Stimulated activated CD8-positive, alpha-beta memory T cell treated with anti-CD3 and anti-CD28 coated beads, Interleukin-4, amount 100 ng/mL, for 4 hours (primary cell): ENCODE measurements at places on chromosomes 2 and 18.

- DNase-seq, result no peak
Measured at GRCh38 chr2:63057249-63058143, 6.9 kb downstream of the OTX1 start.

DNA sequence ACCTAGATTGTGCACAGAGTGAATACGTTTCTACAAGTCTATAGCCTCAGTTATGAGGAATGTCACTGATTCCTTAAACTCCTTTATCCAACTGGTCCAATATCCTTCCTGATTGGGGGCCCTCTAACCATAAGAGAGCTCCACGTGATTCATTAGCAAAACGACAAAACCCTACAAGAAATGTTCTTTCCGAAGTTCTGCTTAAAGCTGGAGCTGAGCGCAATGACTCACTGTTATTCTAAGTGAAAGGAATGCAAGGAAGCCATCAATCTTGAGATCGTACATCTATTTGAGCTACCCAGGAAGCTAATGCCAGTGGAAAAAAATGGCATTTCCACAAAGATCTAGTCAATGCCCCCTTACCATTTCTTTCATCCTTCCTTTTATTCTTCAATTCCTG, 354.9 kb upstream of the CDH20 start:
- no peak for DNase-seq

DNA sequence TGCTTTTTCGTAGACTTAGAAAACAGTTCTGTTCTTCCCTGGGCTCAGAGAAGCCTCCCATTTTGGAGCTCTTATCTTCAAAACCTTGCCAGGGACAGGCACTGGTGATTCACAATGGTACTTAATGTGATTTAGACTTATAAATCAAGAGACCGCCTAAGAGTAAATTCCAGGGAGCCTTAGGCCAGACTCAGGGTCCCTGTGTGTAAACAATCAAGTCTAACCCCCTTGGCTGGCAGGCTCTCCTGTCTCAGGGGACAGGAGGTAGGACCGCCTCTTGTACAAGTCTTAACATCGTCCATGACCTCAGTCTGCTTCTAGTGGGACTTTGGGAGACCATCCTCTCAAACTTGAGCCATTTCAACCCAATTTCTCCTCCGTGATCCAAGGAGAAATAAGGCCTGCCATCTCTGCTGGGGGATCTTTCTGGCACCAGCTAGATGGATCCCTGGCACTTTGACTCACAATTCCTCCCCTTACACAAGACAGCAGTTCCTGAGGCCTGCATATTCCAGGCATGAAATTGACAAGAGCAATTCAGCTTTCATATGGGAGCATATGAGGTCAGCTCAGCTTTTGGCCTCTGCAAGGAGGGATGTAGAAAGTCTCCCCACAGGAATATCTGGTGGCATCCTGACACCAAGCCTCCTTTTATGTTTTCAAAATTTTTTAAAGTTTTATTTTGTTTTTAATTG, 487.0 kb downstream of the TNS1 start:
- no peak for DNase-seq

DNA sequence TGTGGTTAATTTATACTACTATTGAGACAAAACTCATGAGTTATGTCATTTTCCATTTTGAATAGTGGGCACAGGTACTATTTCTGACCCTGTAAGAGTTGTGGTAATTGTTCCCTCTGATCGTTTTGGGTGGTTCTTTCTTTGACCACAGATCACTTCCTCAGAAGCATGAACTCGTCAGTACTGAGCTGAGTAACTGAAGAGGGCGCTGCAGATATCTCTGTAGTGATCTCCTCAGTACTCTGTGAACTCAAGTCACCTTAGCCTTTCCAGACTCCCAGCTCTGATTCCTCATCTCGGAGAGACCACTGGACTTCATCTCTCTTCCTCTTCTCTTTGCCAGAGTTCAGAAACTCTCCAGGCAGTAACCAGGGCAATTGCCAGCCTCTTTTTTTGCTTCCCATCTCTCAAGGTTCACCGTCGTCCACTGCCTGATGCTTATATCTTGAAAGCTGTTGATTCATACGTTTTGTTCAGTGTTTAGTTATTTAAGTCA, 9.4 kb upstream of the IL1RL1 start:
- peak; percentile 8 for DNase-seq

GRCh38 chr18:47403949-47404348, 152.5 kb upstream of the SKOR2 start:
- DNase-seq, result no peak

- no peak for DNase-seq
Measured at GRCh38 chr2:61272421-61273070, 110.6 kb downstream of the C2orf74 start.

DNA sequence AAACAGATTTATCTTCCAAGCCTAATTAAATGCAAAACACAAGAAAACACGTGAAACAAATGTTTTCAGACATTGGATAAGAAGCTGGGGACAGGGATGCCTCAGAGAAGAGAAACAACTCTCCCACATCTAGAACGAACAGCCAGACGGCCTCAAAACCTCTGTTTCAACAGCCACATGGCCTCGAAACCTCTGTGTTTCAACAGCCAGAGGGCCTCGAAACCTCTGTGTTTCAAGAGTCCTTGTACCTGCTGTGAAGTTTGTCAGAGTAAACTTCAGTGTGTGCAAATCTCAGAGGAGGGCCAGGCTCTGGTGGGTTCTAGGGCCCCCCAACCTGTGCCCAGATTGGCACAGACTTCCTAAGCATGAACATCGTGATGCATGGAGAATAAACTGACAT, 43.3 kb upstream of the NFATC1 start:
- no peak for DNase-seq

DNA sequence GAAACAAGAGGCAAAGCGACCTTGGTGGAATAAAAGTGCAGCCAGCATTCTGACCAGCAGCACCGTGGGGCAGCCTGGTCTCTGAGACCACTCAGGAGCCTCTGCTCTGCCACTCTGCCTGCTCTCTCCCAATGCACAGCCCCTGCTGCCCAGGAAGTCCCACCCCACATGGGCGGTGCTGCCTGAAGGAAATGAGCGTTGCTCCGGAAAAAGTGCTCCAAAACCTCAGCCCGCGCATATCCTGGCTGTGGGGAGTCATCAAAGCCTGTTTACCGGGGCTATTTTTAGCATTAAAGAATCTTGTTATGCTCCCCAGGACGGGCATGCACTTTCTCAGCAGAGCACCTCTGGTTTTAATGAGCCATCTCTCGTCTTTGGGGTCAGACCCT, 54.5 kb downstream of the EPAS1 start:
- DNase-seq, result peak; percentile 36

- DNase-seq, result no peak
Measured at GRCh38 chr18:78526275-78526674, 453.3 kb upstream of the SALL3 start.

- DNase-seq, result no peak
Measured at GRCh38 chr18:12393998-12394397, 13.7 kb upstream of the PRELID3A start.

GRCh38 chr18:1797235-1797634, 774.1 kb downstream of the METTL4 start:
- no peak for DNase-seq

DNA sequence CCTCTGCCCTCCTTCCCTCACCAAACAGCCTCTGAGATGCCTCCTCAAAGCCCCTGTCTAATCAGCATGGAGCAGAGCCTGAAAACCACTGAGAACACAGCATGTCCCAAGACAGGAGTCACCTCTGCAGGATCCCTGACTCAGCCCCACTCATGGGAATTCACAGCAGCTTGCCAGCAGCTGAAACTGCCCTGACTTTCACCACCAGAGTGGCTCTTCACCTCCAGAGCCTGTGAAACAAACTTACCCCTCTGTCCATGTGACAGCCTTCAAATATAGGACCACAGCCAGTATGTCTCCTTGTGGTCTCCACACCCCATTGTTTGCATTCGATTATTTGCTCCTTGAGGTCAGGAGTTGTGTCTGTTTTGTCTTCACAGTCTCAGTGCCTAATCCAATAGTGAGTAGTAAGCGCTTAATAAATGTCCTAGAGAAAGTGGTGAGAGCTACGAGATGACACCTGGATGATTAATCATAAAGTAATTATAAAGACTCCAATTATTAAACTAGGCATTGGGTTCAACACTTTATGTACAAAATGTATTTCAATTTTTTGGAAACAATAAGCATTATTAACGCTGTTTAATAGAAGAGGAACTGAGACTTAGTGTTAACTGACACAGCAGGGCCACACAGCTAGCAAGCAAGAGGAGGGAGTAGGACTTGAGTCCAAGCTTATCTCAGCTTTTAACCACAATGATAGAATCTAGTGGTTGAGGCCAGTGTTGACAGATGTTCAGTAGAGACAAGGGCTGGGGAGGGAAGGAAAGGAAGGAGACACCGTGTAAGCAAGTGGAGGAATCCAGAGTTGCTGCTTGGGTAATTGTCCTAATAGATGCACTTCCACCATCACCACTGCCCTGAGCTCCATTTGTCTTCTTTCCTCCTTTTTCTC, 358.7 kb upstream of the TNP1 start:
- DNase-seq, result no peak

GRCh38 chr2:215280326-215280725, 31.5 kb upstream of the ATIC start:
- no peak for DNase-seq

DNA sequence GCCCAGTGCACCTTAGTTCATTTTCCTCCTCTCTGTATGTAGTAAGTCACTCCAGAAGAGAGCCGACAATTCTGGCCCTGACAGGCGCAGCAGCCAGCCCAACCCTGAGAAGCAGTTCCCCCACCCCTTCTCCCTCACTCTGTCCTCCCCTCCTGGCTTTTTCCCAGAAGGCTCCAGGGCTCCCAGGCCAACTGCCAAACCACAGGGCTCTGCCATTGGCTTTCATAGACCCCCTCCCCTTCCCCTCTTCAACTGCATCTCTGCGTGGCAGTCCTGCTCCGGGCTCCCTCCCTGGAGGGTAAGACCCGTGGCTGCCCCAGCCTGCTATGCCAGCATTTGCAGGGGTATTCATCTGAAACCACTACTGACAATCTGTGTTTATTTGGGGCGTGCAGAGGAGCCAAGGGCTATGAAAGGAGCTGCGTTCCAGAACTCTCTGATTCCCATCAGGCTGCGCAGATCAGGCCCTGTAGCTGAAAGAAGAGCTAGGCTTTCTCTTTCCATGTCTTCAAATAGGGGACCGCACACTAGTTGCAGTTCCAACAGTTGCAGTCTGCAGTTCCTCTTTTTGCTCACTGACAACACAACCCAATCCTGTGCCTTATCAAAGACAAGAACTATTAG, 388.6 kb upstream of the TNP1 start:
- DNase-seq, result no peak

GRCh38 chr2:25232248-25232825, 64.0 kb upstream of the POMC start:
- no peak for DNase-seq

DNA sequence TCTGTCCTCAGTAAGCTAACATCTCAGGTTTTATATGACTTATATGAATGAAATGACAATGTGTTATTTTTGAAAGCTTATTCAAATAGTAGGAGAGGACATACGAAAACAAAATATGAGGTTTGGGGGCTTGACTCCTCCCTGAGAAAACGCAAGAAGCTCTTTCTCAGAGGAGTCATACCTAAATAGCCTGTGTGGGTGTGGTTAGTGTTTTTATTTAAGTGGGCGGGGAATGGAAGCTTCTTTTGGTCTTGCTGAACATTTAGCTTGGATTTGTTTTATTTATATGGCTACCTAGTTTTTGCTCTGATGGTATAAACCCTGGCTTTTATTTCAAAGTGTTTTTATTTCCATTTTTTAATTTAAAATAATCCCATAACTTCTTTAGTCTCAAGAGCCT, 72.1 kb upstream of the DSG1 start:
- DNase-seq, result no peak

DNA sequence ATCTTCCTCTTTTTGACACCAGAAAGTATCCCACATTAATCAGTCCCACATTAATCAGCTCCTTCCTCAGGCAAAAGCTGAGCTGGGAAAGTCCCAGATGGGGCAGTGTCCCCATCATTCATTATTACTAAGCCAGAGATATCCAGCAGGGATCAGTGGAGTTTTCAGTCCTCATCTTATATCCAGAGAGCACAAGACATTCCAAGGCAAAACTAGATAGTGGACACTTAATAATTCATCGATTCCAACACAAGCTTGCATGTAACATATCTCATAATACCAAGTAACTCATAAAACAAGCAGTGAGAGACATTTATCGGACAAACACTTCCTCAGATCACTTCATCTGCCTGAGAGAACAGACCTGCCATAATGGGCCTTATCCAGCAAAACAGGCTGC, 53.1 kb downstream of the MCFD2 start:
- DNase-seq, result no peak

- no peak for DNase-seq
Measured at GRCh38 chr2:88698498-88699233, 7.2 kb downstream of the RPIA start.

DNA sequence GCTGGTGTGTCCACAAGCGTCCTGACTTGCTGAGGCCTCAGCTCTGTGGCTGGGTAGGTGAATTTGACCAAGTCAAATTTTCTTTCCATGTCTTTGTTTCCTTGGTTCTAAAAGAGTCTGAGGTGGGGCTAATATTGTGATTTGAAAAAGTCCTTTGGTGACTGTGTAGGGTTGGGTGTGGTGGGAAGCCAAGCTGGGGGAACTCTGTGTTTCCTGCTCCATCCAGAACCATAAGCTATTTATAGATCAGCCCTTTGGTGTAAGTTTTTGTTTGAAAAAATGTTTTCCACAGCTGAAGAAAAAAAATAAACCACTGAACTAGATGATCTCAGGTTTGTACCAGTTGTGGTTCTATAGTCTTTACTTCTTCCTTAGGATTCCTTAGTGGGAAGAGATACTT, 462.7 kb downstream of the TGIF1 start:
- no peak for DNase-seq

- no peak for DNase-seq
Measured at GRCh38 chr18:2312440-2312839, 258.9 kb downstream of the METTL4 start.

DNA sequence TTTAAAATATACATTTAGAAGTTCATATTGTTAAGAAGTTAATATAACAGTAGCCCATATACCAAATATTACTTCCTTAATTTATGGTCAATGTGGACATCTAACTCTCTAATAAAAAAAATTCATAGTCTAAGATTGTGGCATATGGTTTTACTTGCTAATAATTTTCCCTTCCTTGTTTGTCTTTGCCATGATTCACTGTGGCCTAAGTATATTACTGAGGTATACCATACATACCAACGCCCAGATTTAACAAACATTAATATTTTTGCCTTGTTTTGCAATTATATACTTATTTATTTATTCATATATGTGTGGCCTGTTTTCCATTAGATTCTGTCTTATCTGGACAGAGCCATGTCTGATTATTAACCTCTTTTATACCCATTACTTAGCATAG, 54.6 kb upstream of the CCDC150 start:
- DNase-seq, result no peak

GRCh38 chr2:151478011-151478410, 68.3 kb downstream of the RIF1 start:
- DNase-seq, result no peak

DNA sequence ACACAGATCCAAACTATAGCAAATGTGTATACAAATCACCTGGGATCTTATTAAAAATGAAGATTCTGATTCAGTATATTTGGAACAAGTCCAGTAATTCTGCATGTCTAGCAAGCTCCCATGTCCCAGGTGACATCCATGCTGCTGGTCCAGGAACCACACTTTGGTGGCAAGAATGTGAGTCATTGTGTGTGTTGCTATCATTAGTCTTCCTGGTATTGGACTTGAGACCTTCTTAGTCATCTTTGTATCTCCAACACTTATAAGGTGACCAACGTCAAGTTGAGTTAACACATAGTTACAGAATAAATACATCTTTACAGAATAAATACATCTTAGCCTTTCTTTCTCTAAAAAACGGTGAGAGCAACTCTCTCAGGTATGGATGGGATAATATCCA, 107.9 kb upstream of the NDUFV2 start:
- DNase-seq, result no peak
